WTC11 (cell line): ENCODE measurements at places on chromosomes 4 and X.

- no peak overlapping the region for H3K4me3 ChIP-seq
- H3K27me3 ChIP-seq: no peaks in the 10 kb centered on the region
- no peaks in the 10 kb centered on the region for H3K4me1 ChIP-seq
- H3K36me3 ChIP-seq: no peaks in the 10 kb centered on the region
- DNase-seq: no peak
Measured at GRCh38 chr4:113665036-113665435, 96.5 kb downstream of the CAMK2D start.

DNA sequence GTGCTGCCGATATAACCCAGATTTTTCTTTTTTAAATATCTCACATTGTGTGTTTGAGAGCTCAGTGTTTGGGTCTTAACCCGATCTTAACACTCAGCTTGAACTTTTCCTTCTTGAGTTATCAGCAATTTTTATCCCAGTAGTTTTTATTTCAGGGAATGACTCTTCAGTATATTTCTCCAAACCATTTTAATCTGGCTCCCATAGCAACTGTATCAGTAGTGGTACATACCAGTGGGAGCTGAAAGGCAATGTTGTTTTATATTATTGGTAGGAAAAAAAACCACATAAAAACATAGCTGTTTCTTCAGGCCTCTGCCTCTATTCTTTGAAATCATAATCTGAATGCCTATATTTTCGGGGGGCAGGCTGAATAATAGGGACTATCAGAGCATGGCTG, 111.1 kb downstream of the SLC4A4 start:
- no peaks in the 10 kb centered on the region for H3K36me3 ChIP-seq
- H3K4me1 ChIP-seq: no peaks in the 10 kb centered on the region
- no peak overlapping the region for H3K4me3 ChIP-seq
- H3K27me3 ChIP-seq: no peaks in the 10 kb centered on the region
- DNase-seq: no peak

- DNase-seq: no peak
- H3K4me3 ChIP-seq: no peak overlapping the region
- H3K36me3 ChIP-seq: no peaks in the 10 kb centered on the region
- H3K4me1 ChIP-seq: peaks cover 16% of the 10 kb centered on the region
Measured at GRCh38 chrX:134006484-134007161, 21.2 kb upstream of the GPC3 start.

DNA sequence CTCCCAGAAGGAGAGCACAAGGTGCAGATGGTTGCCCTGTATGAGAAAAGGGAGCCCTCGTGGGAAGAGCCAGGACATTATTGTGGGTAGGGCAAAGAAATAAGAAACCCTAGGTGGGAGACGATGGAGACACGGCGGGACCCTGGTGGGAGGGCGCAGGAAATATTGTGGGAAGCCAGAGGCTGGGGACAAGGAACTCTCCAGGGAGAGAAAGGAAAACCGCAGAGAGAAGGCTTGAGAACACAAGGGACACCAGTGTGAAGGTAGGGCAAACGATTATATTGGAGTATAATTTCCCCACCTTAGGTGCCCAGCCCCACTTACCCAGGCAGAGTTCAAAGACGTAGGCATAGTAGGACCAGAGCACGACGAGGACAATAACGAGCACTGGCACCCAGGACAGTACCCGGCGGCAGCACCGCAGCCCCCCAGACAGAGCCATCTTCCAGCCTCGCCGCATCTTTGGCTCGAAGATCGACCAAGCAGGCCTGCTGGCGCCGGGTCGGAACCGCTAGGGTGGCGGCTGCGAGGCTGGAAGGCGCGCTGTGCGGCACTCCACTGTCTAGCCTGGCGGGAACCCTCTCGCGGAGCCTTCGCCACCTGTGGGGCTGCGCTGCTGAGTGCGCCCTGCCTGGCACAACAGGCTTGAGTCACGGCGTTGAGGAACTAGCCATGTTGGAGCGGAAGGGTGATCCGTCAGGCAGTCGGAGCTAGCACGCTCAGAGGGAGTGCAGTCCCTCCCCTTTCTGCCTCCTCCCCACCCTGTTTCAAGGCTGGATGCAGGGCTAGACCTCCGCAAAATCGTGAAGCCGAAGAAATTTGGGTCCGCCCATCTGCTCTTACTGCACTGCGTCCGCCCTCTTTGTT, at the start of gene ZDHHC15:
TSS of gene ZDHHC15 (minus strand) at position 473 of the 867 bp plus-strand sequence. CDS start at position 460, 13 bp downstream.
- H3K4me3 ChIP-seq: peak within 1 kb of the TSS; percentile 84
- H3K27ac ChIP-seq: no peak within 1 kb of the TSS
- no peaks in the 10 kb centered on the region; the same call in 1 of the 2 replicates for H3K27me3 ChIP-seq

DNA sequence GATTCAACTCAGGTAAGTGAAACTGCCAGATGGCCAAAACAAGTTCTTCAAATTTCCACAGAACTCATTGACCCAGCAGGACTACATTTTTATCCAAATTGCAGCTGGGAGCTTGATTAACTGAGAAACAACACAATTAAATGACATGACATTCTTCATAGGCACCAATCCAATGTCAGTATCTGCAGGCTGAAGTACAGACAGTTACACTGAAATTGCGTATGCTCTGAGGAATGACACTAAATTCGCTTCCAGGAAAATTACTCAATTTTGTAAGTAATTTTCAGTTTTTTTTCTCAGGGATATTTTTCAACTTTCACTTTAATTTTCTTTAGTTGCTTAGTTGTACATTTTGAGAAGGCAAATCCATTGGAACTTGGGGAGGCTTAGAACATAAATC, 4.5 kb downstream of the C1GALT1C1 start:
- H3K27ac ChIP-seq: no peak overlapping the region
- H3K36me3 ChIP-seq: no peaks in the 10 kb centered on the region
- H3K4me3 ChIP-seq: no peak overlapping the region
- DNase-seq: no peak

DNA sequence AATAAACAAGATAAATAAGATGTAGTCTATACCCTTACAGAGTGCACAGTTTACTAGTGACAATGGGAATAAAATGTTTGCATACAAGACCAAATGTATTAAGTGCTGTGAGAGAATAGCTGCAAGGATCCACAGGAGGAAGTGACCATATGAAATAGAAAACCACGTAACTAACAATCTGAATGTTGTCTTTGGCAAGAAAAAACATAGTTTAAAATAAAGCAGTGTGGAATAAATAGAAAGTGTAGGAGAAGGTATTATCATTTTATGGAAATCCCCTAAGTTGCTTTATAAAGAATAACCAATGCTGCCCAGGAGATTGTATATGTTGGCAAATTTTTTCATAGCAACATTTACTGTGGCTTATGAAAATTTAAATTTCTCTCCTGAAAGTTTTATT, 116.1 kb downstream of the PCDH7 start:
- peaks cover 53% of the 10 kb centered on the region for H3K4me1 ChIP-seq
- no peak overlapping the region for H3K4me3 ChIP-seq
- no peak overlapping the region for H3K27ac ChIP-seq
- H3K27me3 ChIP-seq: no peaks in the 10 kb centered on the region

DNA sequence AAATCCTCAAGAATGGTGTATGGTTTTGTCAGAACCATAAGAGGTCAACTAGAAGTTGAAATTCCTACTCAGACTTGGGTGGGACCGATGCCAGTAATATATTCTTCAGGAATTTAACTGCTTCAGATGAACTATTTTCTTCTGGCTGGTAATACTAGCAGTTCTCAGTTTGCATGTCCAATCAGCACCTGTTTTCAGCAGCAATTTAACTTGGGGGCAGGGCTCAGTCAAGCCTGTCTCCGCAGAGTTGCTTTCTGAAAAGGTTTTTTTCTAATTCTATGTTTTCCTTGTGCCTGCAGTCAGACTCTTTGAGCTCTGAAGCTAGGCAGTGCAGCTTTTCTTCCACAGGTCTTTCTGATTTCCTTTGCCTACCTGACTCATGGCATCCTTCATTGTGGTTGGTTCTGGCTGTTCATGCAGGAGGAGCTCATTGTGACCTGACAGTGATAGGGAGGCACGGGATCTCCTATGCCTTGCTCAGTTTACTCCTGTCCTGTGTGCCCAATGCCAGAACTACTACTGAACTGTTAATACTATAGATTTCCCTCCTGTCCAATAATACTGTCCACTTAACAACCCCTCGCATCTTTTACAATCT, 17.3 kb upstream of the FMR1 start:
- no peaks in the 10 kb centered on the region for H3K4me1 ChIP-seq
- peaks cover 7% of the 10 kb centered on the region for H3K36me3 ChIP-seq
- H3K4me3 ChIP-seq: no peak overlapping the region

DNA sequence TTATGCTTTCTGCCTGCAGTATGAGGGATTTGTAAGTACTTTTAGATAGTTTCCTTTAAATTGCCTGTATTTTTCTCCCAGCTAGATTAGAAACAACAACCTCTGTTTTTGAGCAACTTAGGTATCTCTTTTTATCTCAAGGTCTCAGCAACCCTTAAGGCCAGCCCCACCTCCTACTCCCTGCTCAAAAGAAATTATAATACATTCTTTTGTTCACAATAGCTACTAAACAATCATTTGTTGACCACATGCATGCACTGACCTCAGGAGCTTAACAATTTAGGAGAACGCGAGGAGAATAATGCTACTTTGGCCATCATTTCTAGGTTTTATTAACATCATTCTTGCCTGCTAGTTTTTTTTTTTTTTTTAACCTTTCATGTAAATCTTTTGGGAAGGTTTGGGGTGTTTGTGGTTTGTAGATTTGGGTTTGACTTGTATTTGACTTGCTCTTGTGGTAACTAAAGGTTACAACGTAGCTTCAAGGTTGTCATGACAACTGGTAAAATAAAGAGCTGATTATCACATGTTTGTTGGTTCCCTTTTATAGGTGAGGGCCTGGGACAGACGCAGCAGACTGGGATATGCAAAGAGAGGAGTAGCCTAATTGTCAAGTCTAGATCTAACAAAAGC, 145.4 kb upstream of the PLAC1 start:
- H3K27me3 ChIP-seq: no peaks in the 10 kb centered on the region
- H3K4me1 ChIP-seq: peaks cover 33% of the 10 kb centered on the region
- H3K4me3 ChIP-seq: no peak overlapping the region
- peak overlapping the region; percentile 76 for H3K27ac ChIP-seq
- no peak for DNase-seq

DNA sequence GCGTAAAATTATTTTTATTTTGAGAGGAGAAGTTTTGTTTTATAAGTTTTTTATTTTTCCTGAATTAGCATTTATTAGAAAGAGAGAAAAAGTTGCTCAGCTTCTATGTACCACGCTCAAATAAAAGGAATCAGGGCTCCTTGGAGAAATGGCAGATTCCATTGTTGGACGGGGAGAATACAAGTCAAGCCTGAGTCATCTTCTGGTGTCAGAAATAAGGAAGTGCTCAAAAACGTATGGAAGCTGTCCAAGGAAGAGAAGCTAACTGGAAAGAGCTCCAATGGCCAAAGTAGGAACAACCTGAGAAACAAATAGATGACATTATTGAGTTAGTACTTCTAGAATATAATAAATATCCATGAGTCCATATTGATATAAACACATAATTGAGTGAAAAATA, 89.3 kb upstream of the NEIL3 start:
- peaks cover 26% of the 10 kb centered on the region for H3K4me1 ChIP-seq
- no peaks in the 10 kb centered on the region for H3K36me3 ChIP-seq
- DNase-seq: no peak
- no peaks in the 10 kb centered on the region for H3K27me3 ChIP-seq
- H3K27ac ChIP-seq: no peak overlapping the region
- no peak overlapping the region for H3K4me3 ChIP-seq

DNA sequence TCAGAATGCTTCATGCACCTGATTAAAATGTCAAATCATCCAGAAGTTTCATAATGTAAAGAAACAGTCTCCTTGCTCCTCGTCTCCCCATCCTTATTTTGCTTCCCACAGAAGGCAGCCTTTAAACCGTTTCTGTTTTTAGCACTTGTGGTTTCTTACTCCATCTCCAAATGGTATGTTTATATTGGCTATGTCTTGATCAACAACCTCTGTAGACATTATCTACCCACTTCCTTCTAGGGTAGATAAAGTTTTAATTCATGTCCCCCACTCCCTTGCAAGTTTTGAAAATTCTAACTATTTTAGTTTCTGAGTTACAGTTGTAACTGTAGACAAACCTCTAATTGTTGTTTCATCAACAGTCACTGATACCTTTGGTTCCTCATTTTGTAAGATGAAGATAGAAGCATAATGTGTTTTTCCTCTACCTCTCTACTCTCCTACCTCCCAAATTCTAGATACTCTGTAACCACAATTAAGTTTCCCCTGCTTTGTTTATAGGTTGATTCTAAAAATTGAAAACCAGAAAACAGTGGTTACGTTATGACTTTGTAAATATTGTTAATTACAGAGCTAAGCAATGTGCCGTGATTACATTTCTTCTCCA, 291.7 kb upstream of the GATB start:
- H3K36me3 ChIP-seq: peaks cover 20% of the 10 kb centered on the region
- H3K27me3 ChIP-seq: no peaks in the 10 kb centered on the region; the same call in 1 of the 2 replicates
- H3K4me3 ChIP-seq: no peak overlapping the region
- no peak overlapping the region for H3K27ac ChIP-seq
- no peak for DNase-seq

DNA sequence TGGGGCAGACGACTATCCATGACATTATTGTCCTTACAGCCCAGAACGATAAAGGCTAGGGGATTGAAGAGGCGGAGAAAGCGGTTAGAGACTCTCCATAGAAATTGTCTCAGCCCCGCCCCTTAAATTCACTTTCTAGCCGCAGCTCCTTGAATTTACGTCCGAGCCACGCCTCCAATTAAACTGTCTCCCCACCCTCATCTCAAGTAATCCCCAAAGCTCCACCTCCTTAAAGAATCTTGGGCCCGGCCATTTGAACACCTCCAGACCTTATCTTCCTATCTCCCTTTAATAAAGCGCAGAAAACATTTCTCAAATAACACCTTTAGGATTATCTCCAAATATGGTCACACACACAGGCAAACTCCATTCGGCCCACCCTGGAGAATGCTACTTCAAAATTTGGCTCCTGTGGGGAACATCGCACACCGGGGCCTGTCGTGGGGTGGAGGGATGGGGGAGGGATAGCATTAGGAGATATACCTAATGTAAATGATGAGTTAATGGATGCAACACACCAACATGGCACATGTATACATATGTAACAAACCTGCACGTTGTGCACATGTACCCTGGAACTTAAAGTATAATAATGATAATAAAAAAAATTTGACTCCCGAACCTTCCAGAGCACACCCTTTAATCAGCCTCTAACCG, 7.2 kb upstream of the MAGIX start:
- H3K27ac ChIP-seq: peak overlapping the region; percentile 94
- peak; percentile 56 for DNase-seq
- H3K36me3 ChIP-seq: no peaks in the 10 kb centered on the region
- peaks cover 9% of the 10 kb centered on the region for H3K4me1 ChIP-seq
- peak overlapping the region; percentile 80 for H3K4me3 ChIP-seq
- peaks cover 32% of the 10 kb centered on the region for H3K27me3 ChIP-seq

- peaks cover 48% of the 10 kb centered on the region for H3K36me3 ChIP-seq
- peaks cover 36% of the 10 kb centered on the region for H3K4me1 ChIP-seq
- no peak overlapping the region for H3K4me3 ChIP-seq
- peak overlapping the region; percentile 82 for H3K27ac ChIP-seq
- no peak for DNase-seq
Measured at GRCh38 chr4:145847764-145848163, 90.9 kb downstream of the ZNF827 start.

- no peaks in the 10 kb centered on the region for H3K27me3 ChIP-seq
- peak overlapping the region; percentile 27 for H3K4me3 ChIP-seq
- no peaks in the 10 kb centered on the region for H3K36me3 ChIP-seq
- no peak for DNase-seq
Measured at GRCh38 chr4:85778632-85779131, 303.7 kb downstream of the ARHGAP24 start.
